ENCODE measurements at places on chromosomes 4 and X.
A peak's percentile ranks its signal among the peaks of the same experiment; 100 is the strongest.

DNA sequence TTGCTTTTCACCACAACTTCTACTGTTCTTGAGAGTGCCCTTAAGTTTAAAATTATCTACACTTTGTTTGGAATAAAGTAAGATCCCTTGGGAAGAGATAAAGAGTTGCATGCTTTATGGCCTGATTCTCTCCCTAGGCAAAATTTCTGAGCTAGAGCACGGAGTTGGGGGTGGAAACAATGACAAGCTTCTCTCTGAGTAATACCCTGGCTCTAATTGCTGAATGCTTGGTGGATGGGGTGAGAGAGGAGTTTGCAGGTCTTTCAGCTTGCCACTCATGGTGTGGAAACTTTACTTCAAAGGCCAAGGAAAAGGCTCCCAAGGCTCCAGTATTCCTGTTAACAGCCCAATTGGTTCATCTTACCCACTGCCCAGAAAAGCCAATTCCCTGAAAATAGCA is 26.1 kb upstream of the PRDM8 start:
- no peak for DNase-seq

DNA sequence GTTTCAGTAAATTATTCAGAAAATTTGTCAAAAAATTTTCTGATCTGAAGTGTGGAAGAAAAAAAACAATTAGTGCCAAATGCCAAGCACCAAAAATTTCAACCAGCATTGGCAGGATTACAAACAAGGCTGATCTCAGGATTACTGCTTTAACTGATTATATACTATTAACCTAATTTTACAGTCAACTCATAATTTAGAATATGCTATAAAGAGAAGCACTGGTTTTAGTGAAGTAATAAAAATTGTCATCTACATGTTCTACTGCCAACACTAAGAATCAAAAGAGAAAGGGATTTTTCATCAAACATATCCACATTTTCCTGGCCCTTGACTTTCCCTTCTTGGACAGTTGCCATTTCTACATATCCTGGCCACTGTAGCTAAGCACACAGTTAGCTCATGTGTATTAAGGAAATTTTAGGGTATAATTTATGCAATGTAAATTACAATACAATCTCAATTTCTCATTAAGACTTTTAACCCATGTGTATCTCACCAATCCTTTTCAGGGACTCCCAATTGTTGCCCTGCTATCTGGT is 33.8 kb downstream of the THOC2 start:
- DNase-seq, result no peak

GRCh38 chrX:130173190-130173895 is 1.6 kb downstream of the RAB33A start:
- DNase-seq, result no peak

GRCh38 chrX:10619425-10620046 is 849 bp downstream of the MID1 start:
- DNase-seq, result no peak

DNA sequence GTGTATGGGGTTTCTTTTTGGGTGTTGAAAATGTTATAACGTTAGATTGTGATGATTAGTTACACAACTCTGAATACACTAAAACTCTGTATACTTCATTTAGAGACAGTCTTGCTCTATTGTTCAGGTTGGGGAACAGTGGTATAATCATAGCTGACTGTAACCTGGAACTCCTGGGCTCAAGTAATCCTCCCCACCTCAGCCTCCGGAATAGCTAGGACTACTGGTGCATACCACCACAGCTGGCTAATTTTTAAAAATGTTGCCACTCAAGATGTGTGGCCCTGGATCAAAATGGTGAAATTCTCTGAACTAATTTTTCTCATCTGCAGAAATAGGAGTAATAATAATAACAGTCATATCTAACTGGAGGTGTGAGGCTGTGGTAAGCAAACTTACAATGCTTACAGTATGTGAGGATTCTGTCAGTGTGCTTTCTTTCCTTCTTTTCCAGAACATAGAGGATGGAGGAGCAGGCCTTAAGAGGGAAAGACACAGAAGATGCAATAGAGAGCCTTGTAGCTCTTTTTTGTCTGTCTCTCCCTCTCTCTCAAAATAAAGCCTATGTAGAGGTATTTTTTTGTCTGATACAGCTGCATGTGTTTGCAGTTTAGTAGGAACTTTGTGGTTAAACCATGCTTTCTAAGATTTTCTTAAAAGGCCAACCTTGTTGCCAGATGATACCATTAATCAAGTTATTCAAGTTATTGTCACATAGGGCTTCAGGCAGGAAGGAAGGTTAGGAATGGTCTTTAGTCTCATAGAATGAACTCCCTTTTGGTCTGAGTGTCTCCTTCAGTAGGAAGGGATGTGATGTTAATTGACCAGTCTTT is 7.5 kb downstream of the ADD1 start:
- DNase-seq, result peak; percentile 9

- no peak for DNase-seq
These were observed 90.8 kb downstream of the SHOX start for GRCh38 chrX:721354-721753.

DNA sequence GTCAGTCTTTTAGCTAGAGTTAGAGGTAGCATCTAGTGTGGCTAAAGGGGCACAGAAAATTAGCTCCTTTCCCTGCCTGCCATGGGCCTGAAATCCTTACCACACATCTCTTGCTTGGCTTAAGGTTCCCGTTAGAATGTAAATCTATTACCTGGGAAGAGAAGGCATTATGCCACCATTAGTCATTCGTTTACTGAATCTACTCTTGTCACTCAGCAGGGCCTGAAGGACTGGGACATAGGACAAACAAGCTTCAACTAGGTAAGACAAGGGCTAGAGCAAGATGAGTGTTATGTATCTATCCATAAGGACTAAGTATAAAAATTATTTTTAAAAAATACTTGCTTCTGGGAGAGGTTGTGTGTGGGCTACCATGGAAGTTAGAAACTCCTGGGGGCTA is 112.4 kb downstream of the CT47B1 start:
- DNase-seq, result no peak

- no peak for DNase-seq
These were observed 319.4 kb downstream of the SLC7A11 start for GRCh38 chr4:137922721-137923120.

DNA sequence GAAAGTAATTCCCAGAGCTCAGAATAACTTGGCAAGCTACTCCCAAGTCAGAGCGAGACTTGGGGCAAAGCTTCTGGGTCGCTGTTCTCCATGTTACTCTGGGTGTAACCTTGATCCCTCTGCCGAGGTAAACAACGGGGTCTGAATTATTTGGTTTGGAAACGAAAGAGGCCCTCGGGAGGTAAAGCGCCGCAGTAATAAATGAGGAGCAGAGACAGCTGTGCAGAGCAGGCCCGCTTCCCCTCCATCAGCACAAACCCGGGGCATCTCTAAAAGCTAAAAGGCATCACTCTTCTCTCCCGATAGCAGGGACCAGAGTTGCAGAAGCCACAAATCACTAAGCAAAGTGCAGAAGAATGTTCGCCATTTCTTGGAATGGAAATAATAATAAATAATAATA is 561.5 kb downstream of the BCOR start:
- DNase-seq, result no peak

- no peak for DNase-seq
These were observed 37.3 kb downstream of the APBB2 start for GRCh38 chr4:41177016-41177415.

DNA sequence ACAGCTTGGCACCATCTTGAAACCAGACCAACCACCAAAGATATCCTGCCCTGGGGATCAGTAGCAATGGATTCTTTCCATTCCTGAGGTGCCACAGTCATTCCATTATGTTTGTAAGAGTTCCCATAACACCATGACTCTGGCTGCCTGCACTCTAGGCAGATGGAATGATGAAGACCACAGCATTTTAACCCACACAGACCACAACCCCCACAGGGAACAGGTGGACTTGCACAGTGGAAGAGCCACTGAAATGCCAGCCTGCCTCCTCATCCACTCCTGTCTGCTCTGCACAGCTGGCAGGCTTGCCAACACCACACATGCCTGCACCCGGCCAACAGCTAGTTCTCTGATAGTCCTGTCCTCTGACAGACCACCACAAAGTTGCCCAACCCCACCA is 2362.2 kb upstream of the AGA start:
- DNase-seq, result no peak

- DNase-seq, result no peak
These were observed 78.9 kb upstream of the FMR1 start for GRCh38 chrX:147832707-147833348.

- no peak for DNase-seq
These were observed 96.7 kb downstream of the SRPX start for GRCh38 chrX:38124000-38124399.

- DNase-seq, result no peak
These were observed 61.4 kb downstream of the AGA start for GRCh38 chr4:177380730-177381287.

DNA sequence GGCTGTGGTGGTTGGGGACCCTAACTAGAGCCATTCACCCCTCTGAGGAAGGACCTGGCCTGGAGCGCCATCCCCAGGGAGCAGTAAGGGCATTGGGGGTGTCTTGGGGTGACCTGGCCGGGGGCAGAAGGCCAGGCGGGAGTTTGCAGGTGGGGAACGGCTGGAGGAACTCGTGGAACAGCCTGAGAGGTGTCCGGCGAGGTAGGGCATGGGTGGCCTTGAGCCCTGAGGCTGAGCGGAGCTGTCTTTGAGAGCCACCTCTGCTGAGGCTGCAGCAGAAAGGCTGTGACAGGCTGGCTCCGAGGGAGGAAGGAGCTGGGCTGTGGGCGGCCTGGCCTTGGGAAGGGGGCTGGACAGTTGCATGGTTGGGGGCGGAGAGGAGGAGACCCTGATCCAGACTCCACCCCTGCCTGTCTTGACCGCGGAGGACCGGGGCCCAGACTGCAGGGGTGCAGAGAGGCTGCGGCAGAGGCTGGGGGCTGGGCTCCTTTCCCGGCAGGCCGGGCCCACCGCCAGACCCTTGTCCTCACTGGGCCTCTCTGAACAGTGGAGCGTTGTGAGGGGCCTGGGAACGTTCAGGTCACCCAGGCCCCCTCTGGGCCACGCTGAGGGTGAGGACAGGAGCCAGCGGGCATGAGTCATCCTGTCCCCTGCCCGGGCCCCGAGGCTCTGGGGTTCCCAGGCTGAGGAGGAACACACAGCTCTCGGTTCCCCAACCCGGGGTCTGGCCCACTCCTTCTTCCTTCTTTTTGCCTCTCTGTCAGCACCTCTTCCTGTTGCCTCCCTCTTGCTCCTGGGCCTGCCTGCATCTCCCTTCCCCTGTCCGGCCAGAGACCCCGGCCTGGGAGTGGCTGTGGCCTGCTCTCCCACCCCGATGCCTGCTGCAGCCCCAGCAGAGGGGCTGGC is 8.1 kb downstream of the SH3BP2 start:
- DNase-seq, result no peak

DNA sequence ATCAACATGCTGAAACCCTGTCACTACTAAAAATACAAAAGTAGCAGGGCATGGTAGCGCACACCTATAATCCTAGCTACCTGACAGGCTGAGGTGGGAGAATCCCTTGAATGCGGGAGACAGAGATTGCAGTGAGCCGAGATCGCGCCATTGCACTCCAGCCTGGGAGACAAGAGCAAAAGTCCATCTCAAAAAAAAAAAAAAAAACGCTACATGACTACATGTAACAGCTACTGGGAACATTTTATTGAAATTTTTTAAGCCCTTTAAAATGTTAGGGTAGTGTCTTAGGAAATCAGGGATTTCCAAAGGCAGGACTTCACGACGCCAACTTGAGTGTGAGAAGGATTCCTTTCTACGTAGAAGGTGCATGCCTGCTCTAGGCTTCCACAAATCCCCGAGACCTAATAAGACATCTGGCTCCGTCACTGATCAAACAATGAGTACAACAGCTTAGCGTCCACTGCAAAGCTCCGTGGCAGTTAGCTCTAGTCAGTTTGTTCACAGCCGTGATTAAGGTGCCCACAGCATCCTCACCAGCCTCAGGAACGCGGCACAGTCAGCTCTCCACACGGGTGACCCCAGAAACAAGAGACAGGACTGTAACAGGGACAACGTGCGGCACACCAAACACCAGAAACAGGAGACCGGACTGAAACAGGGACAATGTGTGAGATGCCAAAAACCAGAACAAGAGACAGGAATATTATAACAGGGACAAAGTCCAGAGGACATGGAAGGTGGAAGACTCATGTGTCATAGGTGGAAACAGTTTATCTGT is 33.7 kb downstream of the DHRSX start:
- no peak for DNase-seq

DNA sequence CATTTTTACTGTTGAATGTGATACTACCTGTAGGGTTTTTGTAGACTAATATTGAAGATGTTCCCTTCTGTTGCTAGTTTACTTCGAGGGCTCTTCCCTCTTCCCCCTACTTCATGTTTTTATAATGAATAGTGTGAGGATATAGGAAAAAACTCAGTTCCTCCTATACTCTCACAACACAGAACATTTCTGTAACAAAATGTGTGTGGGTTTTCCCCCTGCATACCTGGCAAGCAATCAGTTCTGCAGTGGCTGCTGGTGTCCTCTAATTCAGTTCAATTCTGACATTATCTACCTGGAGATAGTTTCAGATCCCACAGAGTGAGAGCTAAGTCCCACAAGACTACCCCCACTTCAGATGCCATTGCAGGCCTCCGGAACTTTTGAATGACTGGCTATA is 107.9 kb downstream of the KDM6A start:
- no peak for DNase-seq

DNA sequence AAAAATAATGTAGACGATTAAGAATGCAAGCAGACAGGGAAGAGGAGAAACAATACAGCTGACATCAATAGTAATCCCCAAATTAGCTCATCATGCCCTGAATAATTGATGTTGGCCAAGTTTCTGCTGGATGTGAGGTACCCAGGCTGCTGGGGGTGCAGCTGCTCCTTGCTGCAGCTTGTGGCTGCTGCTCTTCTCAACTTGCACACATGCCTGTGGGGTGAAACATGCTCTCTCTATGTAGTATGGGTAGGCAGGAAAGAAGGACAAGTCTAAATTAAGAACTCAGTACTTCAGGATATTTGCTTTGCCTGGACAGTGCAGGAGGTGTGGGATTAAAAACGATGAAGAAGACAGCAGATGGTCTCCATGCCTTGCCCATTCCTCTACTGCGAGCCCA is 16.7 kb downstream of the EDA2R start:
- no peak for DNase-seq

DNA sequence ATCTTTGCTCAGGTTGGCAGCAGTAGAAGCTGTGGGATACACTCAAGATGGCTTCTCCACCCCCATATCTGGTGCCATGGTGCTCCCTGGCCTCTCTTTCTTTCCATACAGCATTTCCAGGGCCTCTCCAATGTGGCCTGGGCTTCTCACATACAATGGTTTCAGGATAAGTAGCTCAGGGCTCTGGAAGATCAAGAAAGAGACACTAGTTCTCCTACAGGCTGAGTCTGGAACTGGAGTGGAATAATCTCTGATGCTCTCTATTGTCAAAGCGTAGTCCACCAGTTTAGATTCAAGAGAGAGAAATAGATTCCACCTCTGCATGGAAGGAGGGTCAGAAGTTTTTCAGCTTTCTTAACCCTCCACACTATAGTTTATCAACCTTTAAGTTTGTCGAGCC is 138.2 kb upstream of the AADAT start:
- DNase-seq, result no peak

- peak; percentile 9 for DNase-seq
These were observed 186.5 kb downstream of the RAP1GDS1 start for GRCh38 chr4:98447648-98448047.
